ENCODE measurements at places on chromosomes 2 and 18. TPM values are rescaled to one million over a fixed set of nuclear protein-coding genes. Genes with fewer than 3 reads are reported as not detected.

- peak overlapping the region; percentile 86 for H3K4me3 ChIP-seq
- H3K27me3 ChIP-seq, result peaks cover 18% of the 10 kb centered on the region
- DNase-seq, result peak; percentile 88
- H3K36me3 ChIP-seq, result no peaks in the 10 kb centered on the region
- H3K4me1 ChIP-seq, result peaks cover 4% of the 10 kb centered on the region
- H3K27ac ChIP-seq, result no peak overlapping the region
Observed at GRCh38 chr18:35949903-35950627, 22.4 kb upstream of the RMP24 start.

- H3K27me3 ChIP-seq, result peaks cover 65% of the 10 kb centered on the region
- H3K36me3 ChIP-seq, result peaks cover 2% of the 10 kb centered on the region
- no peak overlapping the region for H3K4me3 ChIP-seq
Observed at GRCh38 chr2:118859157-118859770, 11.8 kb upstream of the EN1 start.

The MROH2A gene
- not detected for total RNA-seq

- no peaks in the 10 kb centered on the region for H3K36me3 ChIP-seq
- H3K4me1 ChIP-seq, result no peaks in the 10 kb centered on the region
- no peak for DNase-seq
- peaks cover 3% of the 10 kb centered on the region for H3K27me3 ChIP-seq
- no peak overlapping the region for H3K27ac ChIP-seq
Observed at GRCh38 chr2:126342457-126342856, 313.5 kb upstream of the GYPC start.

DNA sequence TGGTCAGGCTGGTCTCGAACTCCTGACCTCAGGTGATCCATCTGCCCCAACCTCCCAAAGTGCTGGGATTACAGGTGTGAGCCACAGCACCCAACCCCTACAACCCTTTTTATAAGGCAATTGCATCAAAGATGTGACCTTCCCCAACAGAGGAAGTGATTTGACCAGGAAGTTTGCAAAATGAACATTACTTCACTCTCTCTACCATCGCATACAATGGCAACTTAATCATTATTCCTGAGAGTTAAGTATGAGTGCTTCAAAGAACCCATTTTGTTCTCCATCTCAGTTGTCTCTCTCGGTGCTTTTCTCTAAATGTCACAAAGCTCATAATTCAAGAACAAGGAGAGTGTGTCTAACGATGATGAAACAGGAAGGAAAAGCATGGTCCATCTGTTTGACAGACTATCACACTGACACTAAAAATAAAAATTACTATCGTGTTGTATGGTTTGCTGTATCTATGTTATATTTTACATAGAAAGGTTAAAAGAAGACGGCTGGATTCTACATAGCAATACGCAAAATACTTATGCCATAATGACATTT lies 18.1 kb upstream of the CREG2 start:
- H3K4me1 ChIP-seq, result peaks cover 5% of the 10 kb centered on the region
- peaks cover 3% of the 10 kb centered on the region for H3K27me3 ChIP-seq
- no peak overlapping the region for H3K27ac ChIP-seq
- H3K36me3 ChIP-seq, result no peaks in the 10 kb centered on the region

GRCh38 chr2:69973335-69973735 lies 11.9 kb upstream of the ASPRV1 start:
- peaks cover 8% of the 10 kb centered on the region for H3K27me3 ChIP-seq
- peaks cover 2% of the 10 kb centered on the region for H3K36me3 ChIP-seq
- H3K4me3 ChIP-seq, result no peak overlapping the region
- no peak for DNase-seq

DNA sequence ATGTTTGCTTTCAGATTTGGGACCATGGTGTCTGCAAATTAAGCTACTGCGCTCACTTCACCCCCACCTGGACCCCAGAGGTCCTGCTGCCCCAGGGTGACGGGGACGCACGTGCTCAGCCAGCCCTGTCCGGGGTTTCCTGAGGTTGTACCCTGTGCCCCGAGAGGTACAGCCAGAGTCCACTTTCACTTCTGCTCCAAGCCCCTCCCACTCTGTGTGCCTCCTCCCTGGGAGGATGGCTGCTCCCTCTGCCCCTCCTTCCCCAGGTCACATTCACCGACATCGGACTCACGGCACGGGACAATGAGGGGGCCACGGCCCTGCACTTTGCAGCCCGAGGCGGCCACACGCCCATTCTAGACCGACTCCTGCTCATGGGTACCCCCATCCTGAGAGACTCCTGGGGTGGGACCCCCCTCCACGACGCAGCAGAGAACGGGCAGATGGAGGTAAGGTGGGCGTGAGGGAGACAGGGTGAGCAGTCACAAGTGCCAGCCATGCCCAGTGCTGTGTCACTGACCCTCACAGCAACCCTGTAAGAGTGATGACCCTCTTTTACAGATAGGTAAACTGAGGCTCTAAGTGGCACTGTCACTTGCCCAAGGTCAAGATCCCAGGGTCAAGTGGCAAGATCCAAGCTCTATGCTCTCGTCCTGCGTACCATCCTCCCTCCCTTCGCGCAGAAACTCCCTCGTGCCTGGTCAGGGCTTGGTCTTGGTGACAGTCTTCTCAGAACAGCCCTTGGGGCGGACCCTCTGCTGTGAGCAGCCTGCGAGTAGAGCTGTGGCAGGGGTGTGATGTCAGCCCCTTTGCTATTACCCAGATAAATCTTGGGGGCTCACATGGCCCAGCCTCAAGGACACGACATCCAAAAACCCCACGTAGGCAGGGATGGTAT lies 7.6 kb downstream of the ESPNL start:
- no peak overlapping the region for H3K27ac ChIP-seq
- no peak for DNase-seq
- peaks cover 11% of the 10 kb centered on the region for H3K4me1 ChIP-seq
- no peaks in the 10 kb centered on the region for H3K36me3 ChIP-seq
- no peak overlapping the region for H3K4me3 ChIP-seq

The LRATD1 gene
- not detected for total RNA-seq

GRCh38 chr2:44618251-44619023 lies 256.7 kb downstream of the CAMKMT start:
- H3K27me3 ChIP-seq, result no peaks in the 10 kb centered on the region
- H3K27ac ChIP-seq, result no peak overlapping the region
- peaks cover 9% of the 10 kb centered on the region for H3K4me1 ChIP-seq
- no peaks in the 10 kb centered on the region for H3K36me3 ChIP-seq
- H3K4me3 ChIP-seq, result no peak overlapping the region

DNA sequence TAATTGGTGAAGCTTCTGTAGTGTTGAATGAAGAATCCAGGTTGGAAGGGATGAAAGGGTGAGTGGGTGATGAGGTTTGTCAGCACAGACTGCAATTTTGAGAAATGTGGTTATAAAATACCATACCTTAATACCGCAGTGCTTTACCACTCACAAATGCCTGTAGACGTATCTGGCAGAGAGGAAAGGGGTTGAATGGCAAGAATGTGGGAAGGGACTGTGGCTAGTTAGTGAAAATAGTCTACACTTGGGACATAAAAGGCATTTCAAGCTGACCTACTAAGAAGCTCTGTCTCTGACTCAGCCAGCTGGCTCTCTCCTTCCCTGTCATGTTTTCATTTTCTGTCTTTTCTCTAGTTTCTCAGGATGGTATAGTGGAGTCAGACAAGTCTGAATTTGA lies 25.1 kb downstream of the CDK15 start:
- no peak overlapping the region for H3K4me3 ChIP-seq
- no peak overlapping the region for H3K27ac ChIP-seq
- H3K36me3 ChIP-seq, result no peaks in the 10 kb centered on the region

- H3K4me3 ChIP-seq, result peak overlapping the region; percentile 75
- DNase-seq, result peak; percentile 81
- H3K27me3 ChIP-seq, result peaks cover 3% of the 10 kb centered on the region
- peaks cover 48% of the 10 kb centered on the region for H3K4me1 ChIP-seq
- no peaks in the 10 kb centered on the region for H3K36me3 ChIP-seq
Observed at GRCh38 chr2:85413592-85414420, 3.6 kb upstream of the CAPG start.

- no peak overlapping the region for H3K27ac ChIP-seq
- peaks cover 2% of the 10 kb centered on the region for H3K27me3 ChIP-seq
- DNase-seq, result no peak
- H3K4me3 ChIP-seq, result no peak overlapping the region
- no peaks in the 10 kb centered on the region for H3K36me3 ChIP-seq
Observed at GRCh38 chr2:218310853-218311540, 18.7 kb upstream of the TMBIM1 start.

The CCDC141 gene
- total RNA-seq, result 2.1 TPM

The KCNJ13 gene
- not detected for total RNA-seq

DNA sequence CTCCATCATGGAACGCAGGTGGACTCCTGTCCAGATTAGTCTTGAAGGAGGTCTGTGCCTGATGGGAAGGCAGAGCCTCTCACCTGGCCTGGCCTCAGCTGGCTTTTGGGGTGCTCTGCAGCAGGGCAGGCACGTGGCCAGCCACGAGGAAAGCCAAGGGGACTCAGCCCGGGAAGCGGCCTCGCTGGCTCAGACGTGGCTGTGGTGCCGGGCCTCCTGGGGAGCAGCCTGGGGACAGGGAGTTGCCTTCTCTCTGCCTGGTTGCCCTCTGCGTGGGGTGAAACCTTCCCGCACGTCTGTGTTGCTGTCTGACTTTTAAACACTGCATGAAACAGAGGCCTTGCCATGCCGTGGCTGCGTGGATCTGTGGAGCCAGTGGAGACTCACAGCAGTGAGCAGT lies 45.0 kb downstream of the RTP5 start:
- H3K4me1 ChIP-seq, result peaks cover 2% of the 10 kb centered on the region

All from activated CD4-positive, alpha-beta T cell treated with anti-CD3 and anti-CD28 coated beads, Interleukin-2, amount 10 ng/mL, durations not matched to agents 24 days and 14 days (primary cell).